ENCODE measurements at places on chromosomes 7 and 10. TPM values are rescaled to one million over a fixed set of nuclear protein-coding genes. Genes with fewer than 3 reads are reported as not detected.
A peak's percentile ranks its signal among the peaks of the same experiment; 100 is the strongest.

GRCh38 chr7:87702326-87702725 lies 74.1 kb downstream of the RUNDC3B start:
- H3K36me3 ChIP-seq, result no peaks in the 10 kb centered on the region
- H3K4me3 ChIP-seq, result no peak overlapping the region
- DNase-seq, result no peak
- H3K4me1 ChIP-seq, result no peaks in the 10 kb centered on the region
- no peak overlapping the region for H3K27ac ChIP-seq

- H3K27me3 ChIP-seq, result no peaks in the 10 kb centered on the region
- no peak for DNase-seq
- peaks cover 10% of the 10 kb centered on the region for H3K4me1 ChIP-seq
These were observed 307.0 kb upstream of the IMMP2L start for GRCh38 chr7:111869280-111869679.

- no peaks in the 10 kb centered on the region for H3K4me1 ChIP-seq
- H3K27me3 ChIP-seq, result no peaks in the 10 kb centered on the region
- H3K36me3 ChIP-seq, result no peaks in the 10 kb centered on the region
- DNase-seq, result peak; percentile 37
- no peak overlapping the region for H3K4me3 ChIP-seq
These were observed 160.4 kb downstream of the CAMK1D start for GRCh38 chr10:12509794-12510100.

Gene OPN1SW
- total RNA-seq, result not detected

Gene CALHM1
- not detected for total RNA-seq

GRCh38 chr10:58806970-58807628 lies 294.4 kb downstream of the BICC1 start:
- no peak for DNase-seq
- no peaks in the 10 kb centered on the region for H3K27me3 ChIP-seq
- no peak overlapping the region for H3K27ac ChIP-seq
- no peak overlapping the region for H3K4me3 ChIP-seq
- H3K4me1 ChIP-seq, result no peaks in the 10 kb centered on the region

Gene FXYD4
- not detected for total RNA-seq

DNA sequence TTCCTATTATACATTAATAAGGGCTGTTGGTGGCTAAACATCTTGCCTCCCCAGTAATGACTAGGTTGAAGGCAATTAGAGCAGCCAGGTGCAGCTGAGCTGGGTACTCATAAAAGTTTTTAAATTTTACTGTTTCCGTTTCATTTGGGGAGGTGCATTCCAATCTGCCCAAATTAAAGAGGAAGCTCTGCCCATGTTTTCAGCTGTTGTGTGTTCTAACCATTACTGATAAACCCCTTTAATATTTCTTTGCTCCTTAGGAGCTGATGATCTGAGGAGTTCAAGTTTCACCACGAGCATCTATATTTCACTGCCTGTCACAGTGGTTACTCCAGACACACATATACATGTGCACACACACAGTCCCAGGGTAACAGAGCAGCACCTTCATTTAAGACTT lies 94.4 kb downstream of the JAZF1 start:
- H3K36me3 ChIP-seq, result no peaks in the 10 kb centered on the region
- H3K4me3 ChIP-seq, result no peak overlapping the region
- peaks cover 45% of the 10 kb centered on the region for H3K4me1 ChIP-seq
- H3K27me3 ChIP-seq, result no peaks in the 10 kb centered on the region
- H3K27ac ChIP-seq, result no peak overlapping the region

Data from esophagus muscularis mucosa (tissue), 4 donors.